ENCODE measurements at places on chromosomes 12 and 14.

DNA sequence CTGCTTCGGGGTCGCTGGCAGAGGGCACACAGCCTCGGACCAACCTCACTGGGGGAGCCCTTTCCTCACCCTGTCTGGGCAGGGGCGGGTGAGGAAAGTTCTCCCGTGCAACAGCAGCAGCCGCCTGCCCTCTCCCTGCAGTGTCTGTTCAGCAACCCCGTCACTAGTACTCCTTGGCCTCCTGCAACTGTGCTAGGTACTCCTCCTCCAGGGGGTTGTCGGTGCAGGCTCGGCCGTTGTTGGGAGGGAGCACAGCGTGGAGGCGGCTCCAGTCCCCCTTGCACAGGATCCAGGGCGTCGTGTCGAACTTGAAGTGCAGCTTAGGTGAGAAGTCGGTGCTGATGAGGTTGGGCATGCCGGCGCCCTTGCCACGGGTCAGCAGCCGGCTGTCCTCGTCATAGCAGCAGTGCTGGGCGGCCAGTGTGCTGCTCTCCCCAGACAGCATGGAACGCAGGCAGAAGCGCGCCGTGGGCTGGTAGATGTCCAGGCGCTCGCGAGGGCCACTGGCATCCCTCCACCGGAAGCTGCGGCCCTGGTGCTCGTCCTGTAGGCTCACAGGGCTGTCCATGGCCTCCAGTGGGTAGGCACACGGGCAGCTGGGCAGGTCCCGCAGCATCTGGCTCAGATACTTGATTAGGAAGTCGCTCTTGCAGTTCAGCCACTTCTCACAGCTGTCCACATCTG lies 17.7 kb downstream of the AHSA1 start:
- no peak for DNase-seq

- DNase-seq = no peak
Observed at GRCh38 chr14:76293221-76293620, 82.7 kb upstream of the ESRRB start.

DNA sequence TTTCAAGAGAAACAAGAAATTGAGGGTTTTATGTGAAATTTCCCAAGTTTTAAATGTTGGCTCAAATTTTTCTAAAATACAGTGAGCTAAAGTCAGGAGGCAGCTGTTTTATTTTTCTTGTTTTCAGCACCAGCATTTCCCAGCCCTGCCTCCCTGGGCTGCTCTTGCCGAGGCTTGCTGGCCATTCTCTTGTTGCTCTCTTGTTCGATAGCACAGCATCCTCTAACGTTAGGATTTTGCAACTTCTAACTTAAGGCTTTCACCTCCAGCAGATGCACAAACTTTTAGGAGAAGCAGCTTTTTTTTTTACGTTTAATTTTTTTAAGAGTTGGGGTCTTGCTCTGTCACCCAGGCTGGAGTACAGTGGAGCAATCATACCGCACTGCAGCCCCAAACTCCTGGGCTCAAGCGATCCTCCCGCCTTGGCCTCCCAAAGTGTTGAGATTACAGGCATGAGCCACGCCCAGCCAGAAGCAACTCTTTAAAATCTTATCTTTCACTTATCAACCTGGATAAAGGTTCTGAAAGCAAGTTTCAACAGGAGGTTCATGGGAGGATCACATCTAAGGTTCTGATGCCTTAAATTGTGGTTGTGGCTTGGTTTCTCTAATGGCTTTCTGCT lies 40.2 kb downstream of the B4GALNT3 start:
- DNase-seq = no peak

GRCh38 chr14:21071225-21072030 lies 1.3 kb downstream of the ARHGEF40 start:
- no peak for DNase-seq

- DNase-seq = no peak
Observed at GRCh38 chr12:101207086-101207780, 2.8 kb downstream of the SLC5A8 start.

GRCh38 chr14:43005807-43006206 lies 1399.1 kb downstream of the LRFN5 start:
- DNase-seq = no peak

- peak; percentile 50 for DNase-seq
Observed at GRCh38 chr12:45991284-45992249, 1.2 kb upstream of the SCAF11 start.

DNA sequence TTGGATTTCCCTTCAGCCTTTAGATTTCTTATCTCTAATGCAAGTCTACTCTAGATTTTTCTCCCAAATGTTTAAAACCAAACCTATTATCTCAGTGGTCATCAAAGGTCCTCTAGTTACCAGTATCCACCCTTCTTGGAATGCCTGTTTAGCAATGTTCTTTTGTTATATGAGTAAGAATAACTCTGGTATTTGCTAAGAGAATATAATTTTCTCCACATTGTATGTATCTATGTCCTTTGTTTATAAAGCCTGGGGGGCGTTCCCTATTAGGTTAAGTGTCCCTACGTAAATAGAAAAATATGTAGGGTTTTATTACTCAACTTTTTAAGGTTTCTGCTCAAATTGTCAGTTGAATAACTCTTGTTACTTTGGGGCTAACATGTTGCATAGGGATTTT lies 27.3 kb downstream of the PPM1A start:
- DNase-seq = no peak

GRCh38 chr12:105856048-105856405 lies 282.7 kb downstream of the NUAK1 start:
- DNase-seq = no peak

GRCh38 chr12:105641749-105642148 lies 311.3 kb downstream of the C12orf75 start:
- DNase-seq = no peak

GRCh38 chr14:71659159-71659558 lies 273.1 kb upstream of the RGS6 start:
- DNase-seq = no peak

GRCh38 chr12:6302621-6303020 lies 7.9 kb upstream of the PLEKHG6 start:
- no peak for DNase-seq

DNA sequence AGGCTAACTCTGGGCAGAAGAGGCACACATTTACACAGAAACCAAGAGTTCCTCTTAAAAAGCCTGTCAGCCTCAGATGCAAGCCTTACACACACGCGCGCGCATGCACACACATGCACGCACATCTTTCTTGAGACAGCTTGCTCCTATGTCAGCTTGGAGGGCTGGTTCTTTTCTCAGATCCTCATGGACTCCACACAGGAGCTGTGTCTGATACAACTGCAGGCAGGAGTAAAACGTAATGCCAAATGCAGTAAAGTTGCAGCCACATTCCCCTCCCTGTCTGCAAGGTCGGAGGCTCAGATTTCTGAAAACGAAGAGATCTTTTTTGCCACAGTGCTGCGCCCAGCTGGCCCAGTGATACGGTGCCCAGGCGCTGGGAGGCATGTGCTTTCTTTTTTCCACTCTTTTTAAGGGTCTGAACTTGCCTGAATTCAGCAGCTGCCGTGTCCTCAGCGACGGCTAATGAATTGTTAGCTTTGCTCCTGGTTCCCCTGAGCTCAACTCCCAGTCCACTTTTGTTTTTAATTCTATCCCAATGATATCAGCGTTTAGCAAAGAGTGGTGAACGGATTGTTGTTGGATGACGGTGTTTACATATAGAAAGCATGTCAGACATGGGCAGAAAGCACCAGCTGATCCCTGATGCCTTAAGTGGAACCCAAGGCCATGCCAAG lies 72.9 kb upstream of the FOXN3 start:
- DNase-seq = no peak

DNA sequence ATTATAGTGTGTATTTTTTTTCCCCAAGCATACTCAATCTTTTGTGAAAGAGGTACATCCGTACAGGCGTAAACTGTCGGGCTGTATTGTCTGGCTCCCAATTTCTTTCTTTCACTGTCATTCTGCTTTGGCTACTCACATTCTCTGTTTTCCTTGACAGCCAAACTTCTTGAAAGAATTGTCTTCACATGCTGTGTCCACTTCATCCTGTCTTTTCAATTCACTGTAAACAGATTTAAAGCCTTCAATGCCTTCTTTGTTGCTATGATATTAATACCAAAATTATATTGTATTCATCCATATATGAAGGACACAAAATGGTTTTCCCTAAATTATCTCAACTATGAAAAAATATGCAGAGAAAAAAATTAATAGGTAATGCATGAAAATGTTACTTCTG lies 6.0 kb upstream of the ATP23 start:
- DNase-seq = no peak

- DNase-seq = no peak
Observed at GRCh38 chr14:102902523-102903247, 19.8 kb upstream of the AMN start.

DNA sequence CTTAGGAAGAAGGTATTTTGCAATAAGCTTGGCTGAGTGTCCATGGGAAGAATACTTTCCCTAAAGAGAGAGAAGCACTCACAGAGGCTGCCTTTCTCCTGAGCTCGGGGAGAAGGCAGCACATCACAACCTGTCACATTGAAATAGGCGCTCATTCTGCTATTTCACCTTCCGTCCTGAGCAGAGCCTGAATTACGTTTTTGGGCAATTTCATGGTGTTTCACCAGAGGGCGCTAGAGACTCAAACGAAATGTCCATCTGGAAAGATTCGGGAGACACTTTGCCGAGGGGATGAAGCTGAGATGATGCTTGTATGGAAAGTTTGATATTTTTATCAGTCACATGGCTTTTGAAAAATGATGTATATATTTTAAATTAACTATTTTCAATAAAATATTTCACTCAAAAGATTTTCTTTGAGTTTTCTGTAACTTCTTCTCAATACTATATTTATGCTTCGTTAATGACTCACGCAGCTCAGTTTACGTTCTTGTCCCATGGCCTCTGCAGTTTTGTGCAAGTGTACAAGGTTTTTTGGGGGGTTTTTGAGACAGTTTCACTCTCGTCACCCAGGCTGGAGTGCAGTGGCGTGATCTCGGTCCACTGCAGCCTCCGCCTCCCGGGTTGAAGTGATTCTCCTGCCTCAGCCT lies 17.4 kb upstream of the B4GALNT3 start:
- peak; percentile 33 for DNase-seq

- no peak for DNase-seq
Observed at GRCh38 chr14:99475660-99476059, 5.0 kb downstream of the SETD3 start.

GRCh38 chr12:126219654-126220279 lies 1154.5 kb downstream of the AACS start:
- no peak for DNase-seq

- DNase-seq = no peak
Observed at GRCh38 chr14:104460791-104461651, 118.5 kb upstream of the C14orf180 start.

All from activated T-cell treated with anti-CD3 and anti-CD28 coated beads for 1 hour (primary cell).